Activated naive CD8-positive, alpha-beta T cell treated with anti-CD3 and anti-CD28 coated beads, Interleukin-2, amount 10 ng/mL, durations not matched to agents 7 days and 5 days (primary cell): ENCODE measurements at places on chromosomes 13 and 19. TPM values are rescaled to one million over a fixed set of nuclear protein-coding genes. Genes with fewer than 3 reads are reported as not detected.

GRCh38 chr19:27734496-27735220 is 1478.3 kb downstream of the UQCRFS1 start:
- no peak overlapping the region for H3K4me3 ChIP-seq
- no peak for DNase-seq
- peaks cover 1% of the 10 kb centered on the region for H3K36me3 ChIP-seq
- H3K4me1 ChIP-seq, result no peaks in the 10 kb centered on the region
- H3K27ac ChIP-seq, result no peak overlapping the region

MADCAM1 gene
- 0.44 TPM for total RNA-seq

OR7G3 gene
- total RNA-seq, result not detected

CPT1C gene
- 4.1 TPM for total RNA-seq

KLK15 gene
- not detected for total RNA-seq
